ENCODE measurements at places on chromosomes 16 and 17. TPM values are rescaled to one million over a fixed set of nuclear protein-coding genes. Genes with fewer than 3 reads are reported as not detected.

GRCh38 chr16:16133943-16134604 lies 89.2 kb downstream of the ABCC6 start:
- H3K27me3 ChIP-seq = no peaks in the 10 kb centered on the region
- peaks cover 100% of the 10 kb centered on the region for H3K36me3 ChIP-seq
- H3K4me3 ChIP-seq = no peak overlapping the region

GRCh38 chr17:4942760-4943508 lies 2.9 kb downstream of the RNF167 start:
- H3K36me3 ChIP-seq = peaks cover 16% of the 10 kb centered on the region
- no peaks in the 10 kb centered on the region for H3K27me3 ChIP-seq

GRCh38 chr17:6070913-6071511 lies 833 bp downstream of the WSCD1 start:
- H3K4me3 ChIP-seq = peak overlapping the region; percentile 81
- DNase-seq = peak; percentile 29
- peak overlapping the region; percentile 37 for H3K27ac ChIP-seq
- no peaks in the 10 kb centered on the region for H3K36me3 ChIP-seq

DNA sequence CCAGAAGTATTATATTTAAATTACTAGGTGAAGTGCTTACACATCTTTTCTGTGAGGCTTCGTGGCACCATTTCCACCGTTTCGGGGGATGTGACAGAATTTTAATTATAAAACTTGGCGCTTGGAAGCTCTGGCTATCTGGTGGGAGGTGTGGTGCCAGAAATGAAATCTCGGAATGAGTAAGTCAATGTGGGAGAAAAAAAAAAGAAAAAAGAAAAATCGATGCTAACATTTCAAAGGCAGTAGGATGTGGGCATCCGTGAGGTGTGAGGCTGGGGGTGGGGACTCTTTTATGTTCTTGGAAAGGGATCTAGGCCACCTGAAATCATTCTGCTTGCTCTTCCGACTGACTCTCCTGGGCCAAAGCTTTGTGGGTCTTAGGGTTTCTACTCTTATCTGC lies 21.9 kb downstream of the CPPED1 start:
- no peaks in the 10 kb centered on the region for H3K4me1 ChIP-seq
- no peaks in the 10 kb centered on the region for H3K27me3 ChIP-seq
- DNase-seq = no peak
- no peak overlapping the region for H3K4me3 ChIP-seq

DNA sequence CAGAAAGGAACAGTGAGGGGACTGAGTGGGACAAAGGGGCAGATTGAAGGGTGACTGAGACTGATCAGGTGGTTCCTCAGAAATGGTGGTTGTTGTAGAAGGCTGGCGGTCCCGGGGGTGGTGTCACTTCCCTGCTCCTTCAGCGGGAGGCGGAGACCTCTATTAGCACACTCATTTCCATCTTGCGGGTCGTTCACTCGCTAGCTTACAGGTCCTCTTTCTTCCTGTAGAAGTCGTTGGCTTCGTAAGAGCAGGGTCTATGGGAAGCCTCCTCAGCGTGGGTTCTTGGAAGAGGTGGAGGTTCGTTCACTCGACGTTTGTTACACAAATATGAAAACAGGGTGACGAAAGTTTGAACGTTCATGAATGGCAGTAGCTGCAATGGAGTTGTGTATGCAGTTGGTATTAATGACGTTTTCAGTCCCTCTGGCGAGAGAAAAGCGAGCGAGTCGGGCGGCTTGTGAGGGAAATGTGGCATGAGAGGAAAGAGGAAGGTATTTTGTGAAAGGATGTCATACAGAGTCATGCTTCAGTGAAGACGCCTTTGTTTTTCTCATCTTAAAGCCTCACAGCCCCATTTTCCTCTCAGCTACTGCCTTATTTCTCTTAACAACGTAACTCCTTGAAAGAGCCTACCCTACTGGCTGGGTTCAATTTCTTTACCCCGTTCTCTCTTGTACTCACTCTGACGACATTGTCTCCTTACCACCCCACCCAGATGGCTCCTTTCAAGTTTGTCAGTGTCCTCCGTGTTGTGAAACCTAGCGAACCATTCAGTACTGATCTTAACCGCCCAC lies 667 bp downstream of the EFCAB13 start:
- H3K27ac ChIP-seq = peak overlapping the region; percentile 90
- no peaks in the 10 kb centered on the region for H3K36me3 ChIP-seq
- DNase-seq = peak; percentile 35
- H3K4me3 ChIP-seq = peak overlapping the region; percentile 67

The ALDH3A1 gene
- total RNA-seq = not detected
